Activated naive CD4-positive, alpha-beta T cell treated with anti-CD3 and anti-CD28 coated beads, Interleukin-2, amount 10 ng/mL, durations not matched to agents 7 days and 5 days (primary cell): ENCODE measurements at places on chromosomes 7 and 10.
A peak's percentile ranks its signal among the peaks of the same experiment; 100 is the strongest.

GRCh38 chr10:102455893-102456471 is 4.6 kb upstream of the C10orf95 start:
- H3K4me1 ChIP-seq: peaks cover 33% of the 10 kb centered on the region
- H3K4me3 ChIP-seq: no peak overlapping the region

GRCh38 chr7:133727476-133728214 is 399.5 kb upstream of the LRGUK start:
- no peaks in the 10 kb centered on the region for H3K4me1 ChIP-seq
- no peaks in the 10 kb centered on the region for H3K36me3 ChIP-seq
- no peak overlapping the region for H3K4me3 ChIP-seq
- no peaks in the 10 kb centered on the region for H3K27me3 ChIP-seq
- DNase-seq: no peak
- no peak overlapping the region for H3K27ac ChIP-seq

GRCh38 chr10:81873932-81874816 is 820 bp upstream of the NRG3 start:
- DNase-seq: peak; percentile 19
- H3K27me3 ChIP-seq: peaks cover 62% of the 10 kb centered on the region
- no peak overlapping the region for H3K27ac ChIP-seq
- H3K4me1 ChIP-seq: peaks cover 10% of the 10 kb centered on the region
- no peak overlapping the region for H3K4me3 ChIP-seq

DNA sequence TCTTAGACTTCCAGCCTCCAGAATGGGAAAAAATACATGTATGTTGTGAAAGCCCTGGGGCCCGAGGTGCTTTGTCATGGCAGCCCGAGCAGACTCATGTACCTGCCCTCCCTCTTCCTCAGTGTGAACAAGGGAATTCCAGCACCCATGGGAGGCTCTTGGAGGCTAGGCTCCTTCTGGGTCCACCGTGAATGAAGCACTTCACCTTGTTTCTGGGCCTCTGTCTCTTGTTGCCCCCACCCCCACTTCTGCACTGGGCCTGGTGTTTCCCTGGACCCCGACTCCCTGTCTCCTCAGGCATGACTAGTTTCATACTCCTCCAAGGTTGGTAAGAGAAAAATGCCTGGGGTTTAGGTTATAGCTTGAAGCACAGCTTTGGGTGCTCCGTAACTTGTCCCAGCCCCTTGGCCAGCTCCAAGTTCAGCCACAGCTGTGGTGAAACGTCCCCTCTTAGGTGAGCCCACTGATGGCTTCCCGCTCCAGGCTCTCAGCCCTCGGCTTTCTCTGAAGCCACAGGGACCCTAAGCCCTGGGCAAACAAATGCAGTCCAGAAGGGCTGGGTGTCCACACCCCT is 30.2 kb upstream of the ARHGAP22 start:
- H3K27me3 ChIP-seq: peaks cover 22% of the 10 kb centered on the region
- no peaks in the 10 kb centered on the region for H3K36me3 ChIP-seq
- no peak overlapping the region for H3K4me3 ChIP-seq
- peaks cover 17% of the 10 kb centered on the region for H3K4me1 ChIP-seq
- DNase-seq: no peak

DNA sequence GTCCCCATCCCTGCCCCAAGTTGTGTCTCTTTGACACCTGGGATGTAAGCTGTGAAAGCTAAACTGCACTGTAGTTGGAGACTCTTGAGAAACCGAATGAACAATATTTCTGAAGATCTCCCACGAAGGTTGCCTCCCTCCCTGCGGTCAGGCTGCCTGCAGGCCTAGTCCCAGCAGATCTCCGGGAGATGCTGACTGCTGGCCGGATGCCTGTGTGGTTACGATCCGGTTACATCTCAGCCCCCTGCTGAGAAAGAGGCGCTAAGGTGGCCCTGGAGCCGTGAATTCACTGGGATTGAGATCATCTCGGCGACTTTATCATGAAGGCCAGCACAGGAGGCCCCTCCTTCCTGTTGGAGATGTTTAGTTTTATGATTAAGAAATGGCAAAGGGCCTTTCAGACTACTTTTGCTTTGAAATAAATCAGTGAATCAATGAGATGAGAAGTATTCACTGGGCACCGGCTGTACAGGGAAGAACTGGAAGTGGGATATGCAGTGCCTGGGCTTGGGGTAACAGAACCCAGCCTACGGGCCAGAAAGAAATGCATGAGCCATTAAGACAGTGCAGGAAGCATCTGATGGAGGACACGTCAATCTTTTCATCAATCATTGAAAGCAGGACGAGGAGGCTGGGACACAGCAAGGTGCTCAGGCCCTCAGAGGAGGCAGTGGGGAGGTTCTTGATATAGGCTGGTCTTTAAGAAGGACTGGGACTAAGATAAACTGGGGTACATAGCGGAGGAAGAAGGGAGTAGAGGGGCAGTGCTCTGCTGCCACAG is 177.6 kb downstream of the PRKAG2 start:
- H3K36me3 ChIP-seq: no peaks in the 10 kb centered on the region
- no peaks in the 10 kb centered on the region for H3K27me3 ChIP-seq
- no peak overlapping the region for H3K27ac ChIP-seq
- H3K4me1 ChIP-seq: no peaks in the 10 kb centered on the region

- no peaks in the 10 kb centered on the region for H3K27me3 ChIP-seq
- H3K27ac ChIP-seq: no peak overlapping the region
- peaks cover 50% of the 10 kb centered on the region for H3K36me3 ChIP-seq
- DNase-seq: no peak
- no peak overlapping the region for H3K4me3 ChIP-seq
These were observed 33.0 kb downstream of the KIF5B start for GRCh38 chr10:32023264-32023663.

- H3K36me3 ChIP-seq: no peaks in the 10 kb centered on the region
- no peaks in the 10 kb centered on the region for H3K4me1 ChIP-seq
- no peak overlapping the region for H3K4me3 ChIP-seq
- no peak for DNase-seq
- no peaks in the 10 kb centered on the region for H3K27me3 ChIP-seq
- H3K27ac ChIP-seq: no peak overlapping the region
These were observed 15.6 kb downstream of the CALCR start for GRCh38 chr7:93558705-93559614.

- peak overlapping the region; percentile 75 for H3K4me3 ChIP-seq
- peaks cover 12% of the 10 kb centered on the region for H3K36me3 ChIP-seq
- peak overlapping the region; percentile 82 for H3K27ac ChIP-seq
- H3K4me1 ChIP-seq: peaks cover 30% of the 10 kb centered on the region
- DNase-seq: no peak
These were observed 624 bp upstream of the ZNF783 start for GRCh38 chr7:149261316-149261828.

- H3K36me3 ChIP-seq: no peaks in the 10 kb centered on the region
- no peak overlapping the region for H3K27ac ChIP-seq
- no peak for DNase-seq
- no peaks in the 10 kb centered on the region for H3K4me1 ChIP-seq
These were observed 869 bp downstream of the LAMB4 start for GRCh38 chr7:108129018-108129965.

DNA sequence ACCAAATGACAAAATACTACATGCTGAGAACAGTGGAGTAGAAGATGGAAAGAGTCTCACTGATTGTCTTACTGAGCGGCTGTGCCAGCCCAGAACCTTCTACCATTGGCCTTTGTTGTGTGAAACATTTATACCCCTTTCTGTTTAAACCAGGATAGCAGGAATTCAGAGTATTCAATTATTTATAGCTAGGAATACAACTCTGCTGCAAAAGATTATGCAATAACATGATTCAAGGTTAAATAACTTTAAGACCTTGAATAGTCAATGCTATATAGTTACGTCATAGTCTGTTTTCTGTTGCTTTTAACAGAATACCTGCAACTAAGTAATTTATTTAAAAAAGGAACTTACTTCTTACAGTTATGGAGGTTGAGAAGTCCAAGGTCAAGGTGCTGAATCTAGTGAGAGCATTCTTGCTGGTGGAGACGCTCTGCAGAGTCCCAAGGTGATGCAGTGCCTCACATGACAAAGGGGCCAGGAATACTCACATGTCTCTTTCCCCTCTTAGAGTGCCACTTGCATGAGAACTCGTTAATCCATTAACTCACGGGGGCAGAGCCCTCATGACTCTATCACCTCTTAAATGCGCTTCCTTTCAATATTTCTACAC is 371.8 kb downstream of the MDFIC start:
- no peaks in the 10 kb centered on the region for H3K36me3 ChIP-seq
- no peak for DNase-seq
- H3K4me3 ChIP-seq: no peak overlapping the region
- no peak overlapping the region for H3K27ac ChIP-seq
- H3K4me1 ChIP-seq: no peaks in the 10 kb centered on the region

DNA sequence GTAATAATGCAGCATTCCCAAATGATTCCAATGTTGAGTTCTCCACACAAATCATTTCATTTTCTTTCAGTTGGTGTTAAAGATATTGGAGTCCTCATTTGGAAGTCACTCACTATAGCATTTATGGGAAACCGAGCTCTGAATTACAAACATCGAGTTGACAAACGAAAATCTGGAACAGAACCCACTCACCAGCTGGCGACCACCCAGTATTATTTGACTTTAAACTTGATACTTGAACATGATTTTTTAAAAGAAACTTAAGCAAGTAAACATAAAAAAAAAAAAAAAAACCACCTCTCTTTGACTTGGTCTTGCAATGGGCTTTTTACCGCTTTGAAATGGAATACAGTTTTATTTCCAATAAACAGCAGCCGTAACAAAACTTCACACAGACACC is 576.6 kb upstream of the C7orf33 start:
- H3K27me3 ChIP-seq: no peaks in the 10 kb centered on the region
- no peaks in the 10 kb centered on the region for H3K36me3 ChIP-seq
- H3K4me1 ChIP-seq: no peaks in the 10 kb centered on the region
- no peak overlapping the region for H3K27ac ChIP-seq
- no peak for DNase-seq

DNA sequence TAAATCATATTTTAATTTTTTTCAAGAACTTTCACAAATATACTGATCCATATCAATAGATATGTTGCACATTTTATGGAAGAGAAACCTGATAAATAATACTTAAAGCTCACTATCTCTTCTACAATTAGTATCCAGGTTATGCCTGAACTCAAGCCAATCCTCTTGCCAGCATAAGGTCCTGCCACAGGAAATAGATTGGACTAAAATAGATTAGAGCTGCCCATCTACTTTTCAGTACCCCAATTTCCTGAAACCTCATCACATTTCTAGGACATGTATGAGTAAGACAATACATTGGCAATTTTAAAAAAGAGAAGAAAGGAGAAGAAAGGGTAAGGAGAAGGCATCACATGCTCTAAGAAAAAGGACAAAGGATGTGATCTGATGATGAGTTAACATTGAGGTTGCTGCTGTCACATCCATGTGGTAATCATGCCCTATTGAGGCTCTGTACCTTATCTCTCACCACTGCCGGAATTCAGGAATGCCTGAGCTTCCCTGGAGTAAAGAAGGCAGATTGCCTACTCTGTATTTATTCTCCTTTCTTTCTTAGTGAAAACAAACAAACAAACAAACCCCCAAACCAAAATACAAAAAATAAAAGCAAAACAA is 199.7 kb downstream of the ANK3 start:
- H3K27ac ChIP-seq: no peak overlapping the region
- H3K36me3 ChIP-seq: peaks cover 17% of the 10 kb centered on the region
- no peak for DNase-seq
- no peaks in the 10 kb centered on the region for H3K27me3 ChIP-seq
- H3K4me3 ChIP-seq: no peak overlapping the region
- no peaks in the 10 kb centered on the region for H3K4me1 ChIP-seq

DNA sequence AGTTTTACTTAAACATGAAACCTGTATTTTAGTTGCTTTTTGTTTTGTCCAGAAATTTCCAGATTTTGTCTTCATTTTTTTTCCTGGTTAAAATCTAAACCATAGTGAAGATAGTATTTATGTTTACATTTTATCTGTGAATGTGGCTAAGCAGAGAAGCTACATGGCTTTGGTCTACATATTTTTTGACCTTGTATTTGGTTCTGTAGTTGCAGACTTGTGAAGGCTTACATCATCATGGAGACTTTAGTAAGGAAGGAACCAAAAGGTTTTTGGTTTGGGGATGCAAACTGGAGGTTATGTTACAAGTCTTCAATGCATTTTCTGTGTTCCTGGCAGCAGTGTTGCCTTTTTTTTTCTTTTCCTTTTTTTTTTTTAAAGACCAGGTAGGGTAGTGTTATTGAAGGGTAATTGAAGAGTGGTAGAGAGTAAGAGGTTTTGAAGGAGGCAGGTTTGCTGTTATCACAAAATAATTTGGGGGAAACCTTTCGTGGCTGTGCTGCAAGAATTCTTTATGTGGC is 30.9 kb upstream of the VDAC2 start:
- no peak overlapping the region for H3K4me3 ChIP-seq
- H3K4me1 ChIP-seq: peaks cover 21% of the 10 kb centered on the region

DNA sequence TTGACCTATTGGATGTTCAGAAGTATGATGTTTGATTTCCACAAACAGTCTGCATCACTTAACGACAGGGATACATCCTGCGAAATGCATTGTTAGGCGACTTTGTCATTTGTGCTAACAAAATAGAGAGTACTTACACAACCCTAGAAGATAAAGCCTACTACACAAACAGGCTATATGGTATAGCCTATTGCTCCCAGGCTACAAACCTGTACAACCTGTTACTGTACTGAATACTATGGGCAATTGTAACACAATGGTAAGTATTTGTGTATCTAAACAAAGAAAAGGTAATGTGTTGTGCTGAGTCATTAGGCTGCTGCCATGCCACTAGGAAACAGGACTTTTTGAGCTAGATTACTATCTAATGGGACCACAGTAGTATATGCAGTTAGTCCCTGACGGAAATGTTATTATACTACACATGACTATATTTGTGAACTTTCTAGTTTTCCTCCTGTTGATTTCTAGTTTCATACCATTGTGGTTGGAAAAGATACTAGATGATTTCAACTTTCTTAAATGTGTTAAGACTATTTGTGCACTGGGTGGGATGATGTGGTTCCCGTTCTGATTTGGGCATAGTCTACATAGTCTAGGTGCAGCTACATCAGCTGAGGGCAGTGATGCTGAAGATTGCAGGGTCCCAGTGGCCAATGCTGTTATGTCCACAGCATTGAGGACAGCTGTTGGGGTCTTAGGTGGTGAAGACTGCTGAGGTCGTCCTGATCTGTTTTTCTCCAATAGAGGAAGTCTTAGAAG is 161.7 kb downstream of the HTR7 start:
- H3K27ac ChIP-seq: no peak overlapping the region
- DNase-seq: no peak
- H3K27me3 ChIP-seq: peaks cover 3% of the 10 kb centered on the region
- H3K4me3 ChIP-seq: no peak overlapping the region
- H3K4me1 ChIP-seq: no peaks in the 10 kb centered on the region

- DNase-seq: no peak
- H3K4me3 ChIP-seq: no peak overlapping the region
- no peaks in the 10 kb centered on the region for H3K27me3 ChIP-seq
- no peak overlapping the region for H3K27ac ChIP-seq
These were observed 146.6 kb downstream of the C10orf105 start for GRCh38 chr10:71572962-71573361.

GRCh38 chr10:133117036-133117687 is 29.4 kb downstream of the ADGRA1 start:
- H3K27ac ChIP-seq: no peak overlapping the region
- H3K36me3 ChIP-seq: no peaks in the 10 kb centered on the region
- no peaks in the 10 kb centered on the region for H3K4me1 ChIP-seq
- H3K27me3 ChIP-seq: no peaks in the 10 kb centered on the region
- no peak for DNase-seq

- no peaks in the 10 kb centered on the region for H3K36me3 ChIP-seq
- H3K27me3 ChIP-seq: no peaks in the 10 kb centered on the region
- H3K4me3 ChIP-seq: no peak overlapping the region
These were observed 110.6 kb downstream of the RAB11FIP2 start for GRCh38 chr10:117936141-117936540.
